ENCODE measurements at places on chromosomes 7 and 10.

GRCh38 chr10:48506147-48506917 lies 98.5 kb downstream of the ARHGAP22 start:
- DNase-seq, result no peak

- DNase-seq, result no peak
These were observed 87.0 kb upstream of the SDK1 start for GRCh38 chr7:3214090-3214413.

- no peak for DNase-seq
These were observed 642.2 kb downstream of the SH2D4B start for GRCh38 chr10:81179805-81180452.

DNA sequence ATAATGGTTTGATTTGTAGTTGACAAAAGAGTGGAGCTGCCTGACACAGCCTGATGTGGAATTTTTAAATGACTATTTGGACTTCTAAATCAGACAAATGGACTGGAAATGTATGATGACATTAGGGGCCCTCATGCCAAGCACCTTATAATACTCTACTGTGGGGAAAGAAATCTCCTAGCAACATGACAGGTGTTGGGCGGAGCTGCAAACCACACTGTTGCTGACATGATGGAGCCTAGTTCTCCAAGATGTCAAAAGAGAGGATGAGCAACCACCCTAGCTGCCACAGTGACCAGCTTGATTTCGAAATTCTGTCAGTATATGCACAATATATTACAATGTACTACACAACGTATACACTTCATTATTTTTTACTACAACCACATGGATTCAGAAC lies 65.8 kb downstream of the RHOBTB1 start:
- DNase-seq, result no peak

GRCh38 chr7:5691606-5692005 lies 89.9 kb downstream of the RNF216 start:
- no peak for DNase-seq

- DNase-seq, result no peak
These were observed 52.9 kb upstream of the HBP1 start for GRCh38 chr7:107115762-107116540.

GRCh38 chr7:69656890-69657289 lies 58.6 kb downstream of the AUTS2 start:
- DNase-seq, result no peak

DNA sequence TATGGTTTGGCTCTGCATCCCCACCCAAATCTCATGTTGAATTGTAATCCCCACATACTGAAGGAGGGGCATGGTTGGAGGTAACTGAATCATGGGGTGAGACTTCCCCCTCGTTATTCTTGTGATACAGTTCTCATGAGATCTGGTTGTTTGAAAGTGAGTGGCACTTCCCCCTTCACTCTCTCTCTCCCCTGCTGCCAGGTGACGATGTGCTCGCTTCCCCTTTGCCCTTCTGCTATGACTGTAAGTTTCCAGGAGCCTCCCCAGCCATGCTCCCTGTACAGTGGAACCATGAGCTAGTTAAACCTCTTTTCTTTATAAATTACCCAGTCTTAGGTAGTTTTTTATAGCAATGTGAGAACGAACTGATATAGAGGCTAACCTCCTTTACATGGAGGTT lies 16.6 kb downstream of the PLPP4 start:
- no peak for DNase-seq

GRCh38 chr10:18523025-18523424 lies 128.4 kb downstream of the NSUN6 start:
- no peak for DNase-seq

DNA sequence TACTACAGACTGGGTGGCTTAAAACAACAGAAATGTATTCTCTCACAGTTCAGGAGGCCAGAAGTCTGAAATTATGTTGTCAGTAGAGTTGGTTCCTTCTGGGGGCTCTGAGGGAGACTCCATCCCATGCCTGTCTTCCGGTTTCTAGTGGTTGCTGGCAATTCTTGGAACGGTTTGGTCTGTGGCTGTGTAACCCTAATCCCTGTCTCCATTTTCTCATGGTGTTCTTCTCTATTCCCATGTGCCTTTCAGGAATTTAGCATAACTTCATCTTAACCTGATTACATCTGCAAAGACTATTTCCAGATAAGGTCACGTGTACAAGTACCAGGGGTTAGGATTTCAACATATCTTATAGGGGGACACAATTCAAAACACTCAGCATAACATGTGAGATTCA lies 73.2 kb downstream of the FAM241B start:
- DNase-seq, result no peak

DNA sequence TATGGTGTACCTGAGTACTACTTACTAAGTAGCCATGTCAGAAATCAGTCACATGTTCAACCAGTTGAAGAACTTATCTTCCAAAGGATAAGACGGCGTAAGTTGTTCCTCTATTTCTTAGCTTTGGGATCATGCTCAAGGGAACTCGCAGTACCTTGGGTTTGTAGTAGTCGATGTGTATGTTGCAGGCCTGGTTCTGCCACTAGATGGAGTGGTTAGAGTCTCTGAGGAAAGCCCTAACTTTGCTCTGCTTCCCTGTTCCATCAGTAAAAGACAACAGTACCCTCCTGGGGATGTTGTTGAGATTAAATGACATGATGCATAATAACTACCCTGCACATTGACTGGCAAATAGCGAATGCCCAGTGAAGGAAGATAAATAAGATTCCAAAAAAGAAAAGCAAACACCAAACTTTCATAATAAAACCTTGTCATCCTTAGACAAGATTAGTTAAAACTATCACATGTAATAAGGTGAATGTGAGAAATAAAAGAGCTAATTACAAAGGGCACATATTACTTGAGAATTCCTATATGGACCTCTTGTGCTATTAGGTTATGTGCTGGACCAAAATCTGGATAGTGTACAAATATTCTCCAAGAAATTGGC lies 165.9 kb downstream of the ABCA13 start:
- DNase-seq, result no peak

- no peak for DNase-seq
These were observed 33.8 kb downstream of the ERCC6 start for GRCh38 chr10:49505076-49505475.

- no peak for DNase-seq
These were observed 8.0 kb downstream of the RASSF4 start for GRCh38 chr10:44967616-44968015.

DNA sequence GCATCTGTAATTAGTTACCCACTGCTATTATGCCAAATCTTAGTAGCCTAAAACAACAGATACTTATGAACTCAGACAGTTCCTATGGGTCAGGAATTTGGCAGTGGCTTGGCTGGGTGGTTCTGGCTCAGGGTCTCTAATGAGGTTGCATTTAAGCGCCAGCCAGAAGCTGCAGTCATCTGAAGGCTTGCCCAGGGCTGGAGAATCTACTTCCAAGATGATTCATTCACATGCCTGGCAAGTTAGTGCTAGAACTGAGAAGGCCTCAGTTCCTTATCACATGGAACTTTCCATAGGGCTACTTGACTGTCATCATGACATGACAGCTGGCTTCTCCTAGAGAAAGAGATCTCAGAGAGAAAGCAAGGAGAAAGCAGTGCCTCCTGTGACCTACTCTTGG lies 121.3 kb downstream of the AVL9 start:
- peak; percentile 30 for DNase-seq

DNA sequence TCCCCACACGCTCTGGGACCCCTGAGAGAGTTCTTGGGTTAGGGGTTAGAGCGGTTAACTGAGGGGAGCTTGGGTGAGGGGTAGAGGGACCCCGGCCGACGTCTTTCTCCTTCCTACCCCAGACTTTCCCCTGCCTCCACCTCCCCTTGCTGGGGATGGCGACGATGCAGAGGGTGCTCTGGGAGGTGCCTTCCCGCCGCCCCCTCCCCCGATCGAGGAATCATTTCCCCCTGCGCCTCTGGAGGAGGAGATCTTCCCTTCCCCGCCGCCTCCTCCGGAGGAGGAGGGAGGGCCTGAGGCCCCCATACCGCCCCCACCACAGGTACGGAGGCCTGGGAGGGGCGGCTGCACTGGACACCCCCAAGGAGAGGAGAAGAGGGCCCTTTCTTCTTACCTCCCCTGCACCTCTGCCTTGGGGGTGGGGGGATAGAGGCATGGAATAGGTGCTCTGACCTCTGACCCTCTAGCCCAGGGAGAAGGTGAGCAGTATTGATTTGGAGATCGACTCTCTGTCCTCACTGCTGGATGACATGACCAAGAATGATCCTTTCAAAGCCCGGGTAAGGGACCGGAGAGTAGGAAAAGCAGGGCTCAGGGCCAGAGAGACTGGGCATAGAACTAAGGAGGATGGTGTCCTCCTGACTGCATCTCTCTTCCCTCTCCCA lies 1.1 kb downstream of the ZYX start:
- no peak for DNase-seq

DNA sequence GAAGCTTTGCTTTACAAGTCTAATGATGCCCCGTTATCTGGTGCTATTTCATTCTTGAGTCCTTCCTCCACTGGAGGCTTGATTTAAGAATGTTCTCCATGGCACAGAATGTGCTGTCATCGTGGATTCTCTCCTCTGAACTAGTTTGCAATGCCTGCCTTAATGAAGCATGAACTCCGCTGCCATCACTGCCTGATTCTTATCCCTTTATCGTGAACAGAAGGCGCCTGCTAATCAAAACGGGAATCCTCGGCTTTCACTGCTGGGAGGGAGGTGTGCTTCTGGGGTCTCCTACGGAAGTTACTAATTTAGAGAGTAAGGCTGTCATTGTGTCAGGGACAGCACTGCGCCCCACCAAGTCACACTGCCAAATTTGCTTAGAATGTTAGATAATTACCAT lies 56.2 kb downstream of the ITGB1 start:
- DNase-seq, result no peak

- DNase-seq, result no peak
These were observed 31.2 kb downstream of the CFAP69 start for GRCh38 chr7:90276033-90276728.

- no peak for DNase-seq
These were observed 38.4 kb downstream of the NT5C2 start for GRCh38 chr10:103154521-103155299.

- no peak for DNase-seq
These were observed 5.0 kb upstream of the MSMB start for GRCh38 chr10:46050941-46051623.

DNA sequence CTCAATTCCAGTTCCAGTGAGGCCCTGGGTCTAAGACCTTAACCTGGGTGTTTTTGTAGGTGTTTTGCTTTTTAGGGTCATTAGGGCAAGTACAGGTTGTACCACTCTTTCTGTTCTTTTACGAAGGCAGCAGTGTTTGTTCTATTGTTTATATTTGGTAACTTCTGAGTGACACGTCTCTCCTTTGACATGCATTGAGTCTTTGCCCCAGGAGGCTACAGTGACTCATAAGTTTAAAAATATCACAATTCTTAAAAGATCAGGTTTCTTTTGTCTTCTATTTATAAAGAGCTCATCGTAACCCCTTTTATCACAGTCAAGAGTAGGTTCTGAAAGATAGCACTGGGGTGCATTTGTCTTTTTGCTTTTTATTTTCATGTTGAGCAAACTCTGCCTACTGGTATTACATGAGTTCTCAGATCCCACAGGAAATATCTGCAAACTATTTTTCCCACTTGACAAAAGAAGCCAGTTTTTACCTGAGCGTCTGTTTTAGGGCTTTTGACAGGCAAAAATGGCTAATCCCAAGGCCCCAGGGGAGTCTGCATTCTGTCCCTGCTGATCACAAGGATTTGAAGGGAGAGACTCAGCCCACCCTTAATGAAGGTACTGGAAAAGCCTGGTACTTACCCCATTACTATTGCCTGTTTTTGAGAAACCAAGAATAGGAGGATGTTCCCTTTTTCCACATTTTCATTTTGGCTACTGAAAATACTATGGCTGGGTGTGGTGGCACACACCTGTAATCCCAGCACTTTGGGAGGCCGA lies 7.9 kb downstream of the NUDT13 start:
- no peak for DNase-seq

DNA sequence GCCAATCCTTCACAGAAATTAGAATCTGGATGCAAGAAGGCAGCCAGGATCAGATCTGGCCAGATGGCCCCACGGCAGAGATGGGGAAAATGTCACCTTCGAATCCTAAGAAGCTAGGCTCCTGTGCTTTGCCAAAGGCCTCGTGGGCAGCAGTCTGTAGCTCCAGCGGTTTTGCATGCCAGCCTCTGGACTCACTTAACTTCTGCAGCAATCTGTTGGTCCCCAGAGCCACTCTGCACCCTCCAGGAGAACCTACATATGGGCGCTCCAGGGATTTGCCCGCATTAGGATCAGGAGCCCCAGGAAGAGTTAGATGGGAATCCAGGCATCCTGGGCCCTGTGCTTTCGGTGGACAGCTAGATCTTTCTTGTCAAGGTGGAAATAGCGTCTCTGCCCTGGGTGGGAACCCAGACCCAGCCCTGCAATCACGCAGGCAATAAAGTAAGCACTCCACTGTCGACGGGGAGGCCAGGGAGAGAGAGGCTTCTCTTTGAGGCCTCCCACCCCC lies 10.1 kb upstream of the HOXA13 start:
- DNase-seq, result no peak

DNA sequence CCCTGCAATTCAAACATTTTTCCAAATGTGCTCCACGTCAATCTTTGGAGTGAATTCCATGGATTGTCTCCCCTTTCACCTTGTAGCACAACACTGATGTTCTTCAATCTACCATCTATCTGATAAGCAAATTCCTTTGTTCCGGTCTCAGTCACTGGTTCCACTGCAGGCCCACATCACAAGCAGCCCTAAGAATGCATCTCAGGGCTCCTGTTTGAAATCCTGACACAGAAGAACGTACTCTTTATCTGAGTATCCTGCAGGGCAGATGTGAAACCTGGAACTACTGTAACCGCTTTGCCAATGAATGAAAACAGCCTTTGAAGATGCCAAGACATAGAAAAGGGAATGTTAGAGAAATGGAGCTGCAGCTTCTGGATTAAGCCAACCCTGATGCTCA lies 62.9 kb upstream of the FAM133B start:
- DNase-seq, result no peak

GRCh38 chr7:47119261-47119865 lies 462.5 kb downstream of the TNS3 start:
- DNase-seq, result no peak

DNA sequence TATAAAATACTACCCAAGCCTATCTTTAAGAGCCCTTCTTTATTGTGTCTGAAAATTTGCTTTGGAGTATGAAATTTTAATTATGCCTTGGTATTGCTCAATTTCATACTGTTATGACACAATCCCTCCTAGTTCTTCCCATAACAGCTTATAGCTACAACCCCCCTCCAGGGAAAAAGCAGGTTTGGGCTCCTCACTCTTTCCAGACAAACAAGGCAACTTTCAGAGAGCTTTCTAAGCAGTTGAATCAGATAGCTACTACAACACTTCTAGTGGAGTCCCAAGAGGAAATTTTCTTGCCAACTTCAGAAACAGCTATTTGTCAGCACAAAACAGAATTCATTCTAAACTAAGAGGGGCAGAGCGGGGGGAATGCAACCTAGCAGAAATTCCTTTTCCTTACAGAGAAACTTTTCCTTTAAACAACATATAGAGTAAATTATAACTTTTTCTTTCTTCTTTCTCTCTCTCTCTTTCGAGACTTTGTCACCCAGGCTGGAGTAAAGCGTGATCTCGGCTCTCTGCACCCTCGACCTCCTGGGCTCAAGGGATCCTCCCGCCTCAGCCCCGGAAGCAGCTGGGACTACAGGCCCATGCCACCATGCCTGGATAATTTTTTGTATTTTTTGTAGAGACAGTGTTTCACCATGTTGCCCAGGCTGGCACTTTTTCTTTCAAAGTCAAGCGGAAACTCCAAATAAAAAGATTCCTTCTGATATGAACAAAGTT lies 26.0 kb upstream of the JMJD1C start:
- peak; percentile 2 for DNase-seq
